ENCODE measurements at places on chromosomes 6 and 20. TPM values are rescaled to one million over a fixed set of nuclear protein-coding genes. Genes with fewer than 3 reads are reported as not detected.

The SLC44A4 gene
- total RNA-seq: 3.1 TPM

The MYB gene
- under 0.01 TPM for total RNA-seq

The ZSCAN9 gene
- 16.6 TPM for total RNA-seq

The ARMH2 gene
- total RNA-seq: not detected

The TRIM10 gene
- total RNA-seq: not detected

The ISM1 gene
- total RNA-seq: 0.34 TPM

The PNPLA1 gene
- 0.36 TPM for total RNA-seq

The SLC22A23 gene
- 69.1 TPM for total RNA-seq

The CLVS2 gene
- total RNA-seq: not detected

The AMD1 gene
- 185 TPM for total RNA-seq

The OPRL1 gene
- 0.34 TPM for total RNA-seq
